ENCODE measurements at places on chromosomes 5 and 9.

DNA sequence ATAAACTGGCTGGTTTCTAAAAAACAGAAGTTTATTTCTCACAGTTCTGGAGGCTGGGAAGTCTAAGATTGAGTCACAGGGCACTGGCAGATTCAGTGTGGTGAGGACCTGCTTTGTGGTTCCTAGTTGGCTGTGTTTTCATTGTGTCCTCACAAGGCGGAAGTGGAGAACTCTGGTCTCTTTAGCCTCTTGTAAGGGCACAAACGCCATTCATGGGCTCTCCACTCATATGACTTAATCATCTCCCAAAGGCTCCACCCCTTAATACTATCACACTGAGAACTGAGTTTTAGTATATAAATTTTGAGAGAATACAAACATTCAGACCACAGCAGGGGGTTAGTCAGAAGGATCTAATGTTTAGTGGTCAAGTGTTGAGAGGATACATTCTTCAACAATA, 208.2 kb downstream of the SEC61B start:
- DNase-seq = no peak

- DNase-seq = no peak
Measured at GRCh38 chr5:136006164-136006563, 22.6 kb upstream of the TGFBI start.

DNA sequence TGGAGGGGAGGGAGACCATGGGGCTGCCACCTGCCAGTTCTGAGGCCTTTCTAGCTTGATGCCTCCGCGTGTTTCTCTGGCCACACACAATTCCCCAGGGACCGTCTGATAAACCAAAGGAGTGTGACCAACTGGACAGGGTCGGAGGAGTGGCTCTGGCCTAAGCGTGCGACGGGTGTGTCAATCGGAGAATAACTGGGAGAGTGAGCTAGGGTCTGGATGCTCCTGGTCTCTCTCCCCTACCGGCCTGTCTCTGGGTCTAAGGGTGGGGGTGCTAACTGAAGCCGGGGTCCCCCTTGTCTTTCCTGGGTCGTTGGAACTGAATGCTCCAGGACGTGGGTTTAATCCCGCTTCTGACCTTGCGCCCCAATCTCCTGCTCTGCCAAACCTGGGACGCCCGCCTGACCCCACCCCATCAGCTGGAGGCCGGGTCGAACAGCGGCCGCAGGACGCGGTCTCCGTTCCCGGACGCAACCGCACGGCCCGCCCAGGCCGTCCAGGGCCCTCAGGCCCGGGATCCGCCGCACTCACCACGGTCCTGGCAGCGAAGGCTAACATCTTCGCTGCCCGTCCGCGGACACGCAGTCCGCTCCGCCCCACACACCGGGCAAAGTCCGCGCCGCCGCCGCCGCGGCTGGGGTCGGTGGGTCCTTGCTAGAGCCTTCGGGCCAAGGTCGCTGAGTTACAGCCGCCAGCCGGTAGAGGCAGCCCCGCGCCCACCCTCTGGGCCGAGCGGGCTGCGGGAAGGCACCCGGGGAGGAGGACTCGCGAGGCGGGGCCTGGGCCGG, 447 bp downstream of the CRAT start:
- no peak for DNase-seq

DNA sequence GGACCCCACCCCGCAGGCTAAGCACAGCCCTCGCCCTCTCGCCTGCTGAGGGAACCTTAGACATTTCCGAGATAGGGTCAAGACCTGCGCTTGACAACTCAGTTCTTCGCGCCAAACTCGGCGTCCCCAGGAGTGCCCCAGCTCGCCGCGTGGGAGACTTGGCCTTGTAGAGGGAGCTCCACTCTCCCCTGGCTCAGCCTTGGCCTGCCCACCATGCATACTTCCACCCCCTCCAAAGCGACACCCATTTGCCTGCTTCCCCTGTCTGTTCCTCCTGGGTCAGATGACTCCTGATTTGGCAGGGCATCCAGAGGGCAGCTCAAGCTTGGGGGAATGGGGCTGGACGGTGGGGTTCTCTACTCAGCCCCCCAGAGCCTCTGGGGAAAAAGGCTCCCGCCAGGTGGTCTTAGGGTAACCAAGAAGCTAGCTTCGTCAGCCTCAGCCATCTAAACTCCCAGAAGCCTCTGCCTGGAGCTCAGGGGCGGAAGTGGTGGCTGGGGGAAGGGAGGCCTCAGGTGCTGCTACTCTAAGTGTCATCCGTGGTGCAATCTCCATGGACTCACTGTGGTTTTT, 560 bp downstream of the DOCK2 start:
- peak; percentile 69 for DNase-seq

DNA sequence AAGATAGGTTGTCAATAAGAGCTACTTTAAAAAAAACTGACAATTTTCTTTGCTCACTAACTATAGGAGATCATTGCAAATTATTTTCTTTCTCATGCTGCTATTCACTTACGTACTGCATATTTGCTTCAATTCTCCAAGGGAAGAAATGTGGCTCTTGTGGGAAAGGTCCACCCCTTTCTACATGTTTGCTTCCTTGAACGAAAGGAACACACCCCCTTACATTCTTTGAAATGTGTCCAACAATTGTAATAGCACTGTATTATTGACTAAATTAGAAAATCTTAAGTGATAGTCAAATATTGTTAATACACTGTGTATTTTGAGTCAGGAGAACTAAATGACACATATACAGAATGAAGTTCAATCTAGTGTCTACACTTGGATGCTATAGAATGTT, 5.2 kb downstream of the MEF2C start:
- no peak for DNase-seq

Measured in GM13977 (cell line).